Thoracic aorta (tissue), 2 donors: ENCODE measurements at places on chromosomes 1 and 21. TPM values are rescaled to one million over a fixed set of nuclear protein-coding genes. Genes with fewer than 3 reads are reported as not detected.

- no peak for DNase-seq
Measured at GRCh38 chr1:93483200-93483599, 35.3 kb downstream of the FNBP1L start.

DNA sequence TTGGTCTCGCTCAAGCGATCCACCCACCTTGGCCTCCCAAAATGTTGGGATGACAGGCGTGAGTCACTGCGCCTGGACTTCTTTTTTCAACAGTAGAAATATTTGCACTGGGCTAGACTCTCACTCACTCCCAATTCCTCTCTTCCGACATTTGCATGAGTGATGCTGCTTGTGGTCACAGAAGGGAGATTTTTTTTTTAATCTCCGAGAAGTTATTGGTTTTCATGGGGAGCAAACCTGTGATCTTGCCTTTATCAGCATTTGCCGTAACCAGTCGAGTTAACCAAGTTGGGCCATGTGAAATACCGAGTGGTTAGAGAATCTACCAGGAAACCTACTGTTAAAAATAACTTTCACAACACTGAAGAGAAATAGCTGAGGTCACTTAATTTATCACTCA, 21.1 kb downstream of the ERG start:
- no peak for DNase-seq

DNA sequence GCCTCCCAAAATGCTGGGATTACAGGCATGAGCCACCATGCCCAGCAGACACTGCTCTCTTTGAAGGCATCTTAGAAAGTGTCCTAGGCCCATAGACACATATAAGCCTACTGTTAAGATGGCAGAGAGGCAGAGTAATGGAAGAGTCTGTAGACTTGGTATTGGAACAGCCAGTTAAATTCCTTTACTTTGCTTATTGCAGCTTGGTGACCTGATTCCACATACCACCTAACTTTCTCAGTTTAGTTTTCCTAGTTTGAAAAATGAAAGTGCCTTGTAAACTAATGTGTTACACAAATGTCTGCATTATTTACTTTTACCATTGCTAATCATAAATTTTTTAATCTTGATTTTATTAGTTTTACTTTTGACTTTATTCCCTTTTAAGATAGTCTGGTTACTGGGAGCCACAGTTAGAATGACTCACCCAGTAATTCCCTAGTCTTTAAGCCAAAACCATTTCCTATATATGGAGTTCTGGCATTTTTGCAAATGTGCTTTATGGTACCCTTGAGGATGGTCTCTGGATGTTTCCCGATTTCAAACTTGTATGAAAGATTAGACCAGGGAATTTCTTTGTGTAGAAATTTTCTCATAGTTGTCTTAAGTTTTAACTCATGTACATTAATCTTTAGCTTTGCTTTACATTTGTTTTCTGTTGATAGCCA, 6.4 kb downstream of the SMAP2 start:
- DNase-seq, result no peak

The PIK3CD gene
- 18.7 TPM for total RNA-seq

The BCAN gene
- total RNA-seq, result 0.54 TPM

The SMG7 gene
- total RNA-seq, result 29.8 TPM

GRCh38 chr21:41802684-41803083, 35.8 kb upstream of the RIPK4 start:
- DNase-seq, result no peak

- no peak for DNase-seq
Measured at GRCh38 chr1:35171579-35171978, 21.4 kb downstream of the SFPQ start.

DNA sequence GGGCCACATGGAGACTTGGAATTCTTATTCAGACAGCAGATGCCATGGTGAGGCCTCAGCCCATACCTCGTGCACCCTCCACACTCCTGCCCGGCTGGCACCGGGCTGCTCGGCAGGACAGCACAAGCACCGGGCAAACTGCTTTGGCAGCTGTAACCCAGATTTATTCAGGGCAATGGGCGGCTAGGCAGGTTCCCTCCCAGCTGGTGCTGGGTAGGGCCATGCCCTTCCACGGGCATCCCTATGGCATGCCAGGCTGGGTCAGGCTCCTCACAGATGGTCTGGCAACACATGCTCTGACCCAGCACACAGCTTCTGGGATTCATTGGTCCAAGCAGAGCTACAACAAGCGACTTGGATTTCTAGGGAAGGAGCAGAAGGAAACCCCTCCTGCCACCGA, 53.4 kb downstream of the ATP1A1 start:
- no peak for DNase-seq

GRCh38 chr21:36654796-36655325, 44.1 kb upstream of the SIM2 start:
- no peak for DNase-seq

The PGLYRP4 gene
- not detected for total RNA-seq

The RWDD3 gene
- total RNA-seq, result 7.3 TPM

DNA sequence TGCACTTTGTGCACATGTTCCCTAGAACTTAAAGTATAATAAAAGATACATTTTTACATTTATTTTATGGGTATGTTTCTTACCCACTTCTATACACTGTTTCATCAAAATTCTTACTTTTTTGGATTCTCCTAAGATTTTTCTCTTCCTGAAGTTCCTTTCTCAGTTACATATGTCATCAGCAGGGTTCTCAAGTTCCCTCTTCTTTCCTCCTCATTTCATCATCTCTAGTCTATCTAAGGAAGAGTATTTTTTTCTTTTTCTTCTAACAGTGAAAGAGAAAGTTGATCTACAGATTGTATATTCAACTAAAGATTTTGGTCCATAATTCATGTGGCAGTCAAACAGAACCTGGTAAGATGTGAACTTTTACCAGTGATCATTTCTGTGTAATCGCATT, 41.2 kb upstream of the CYYR1 start:
- DNase-seq, result no peak

The CDK18 gene
- total RNA-seq, result 18.6 TPM

GRCh38 chr1:77642196-77642595, 40.3 kb downstream of the ZZZ3 start:
- DNase-seq, result no peak

GRCh38 chr1:204863024-204863423, 7.6 kb upstream of the NFASC start:
- DNase-seq, result no peak

DNA sequence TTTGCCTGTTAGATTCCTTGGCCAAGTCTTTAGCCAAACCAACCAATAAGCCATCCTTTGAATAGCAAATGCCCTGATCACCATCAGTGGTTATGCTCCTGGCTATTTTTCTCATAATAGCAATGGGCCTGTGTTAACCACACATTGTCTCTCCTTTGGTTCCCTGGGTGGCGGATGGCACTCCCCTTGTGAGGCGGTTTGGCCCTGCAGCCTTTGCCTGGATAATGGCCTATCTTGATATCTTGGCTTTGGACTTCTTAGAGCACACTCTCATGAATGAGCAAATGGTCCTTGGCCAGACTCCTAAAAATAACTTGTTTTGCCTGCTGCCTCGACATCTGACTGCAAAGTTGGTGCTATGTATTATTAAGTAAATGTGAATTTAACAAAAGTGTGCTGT, 22.4 kb upstream of the ZBTB18 start:
- DNase-seq, result no peak

DNA sequence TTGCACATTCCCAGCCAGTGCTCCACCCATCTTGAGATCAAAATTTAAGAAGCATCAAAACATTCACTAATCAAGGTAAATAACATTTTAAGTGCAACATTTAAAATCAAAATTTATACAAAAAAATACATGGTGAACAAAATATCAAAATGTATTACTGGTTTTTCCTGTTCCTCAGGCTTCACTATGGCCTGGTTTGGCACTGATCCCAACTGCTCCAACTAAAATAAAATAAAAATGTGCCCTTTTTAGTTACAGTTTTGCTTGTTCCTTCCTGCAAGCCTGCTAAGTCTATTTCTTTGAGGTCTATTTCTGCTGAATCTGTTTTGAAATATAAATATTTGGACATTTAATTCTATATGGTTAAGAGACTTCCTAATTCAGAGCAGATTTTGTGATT, 54.9 kb downstream of the ADAMTS1 start:
- DNase-seq, result no peak

GRCh38 chr1:239228451-239228850, 157.9 kb upstream of the CHRM3 start:
- DNase-seq, result no peak

GRCh38 chr1:158180741-158181576, at the start of gene CD1D:
Gene CD1D (plus strand): TSS chr1:158180895. CDS start chr1:158181102, 207 bp downstream.
- no peak for DNase-seq

DNA sequence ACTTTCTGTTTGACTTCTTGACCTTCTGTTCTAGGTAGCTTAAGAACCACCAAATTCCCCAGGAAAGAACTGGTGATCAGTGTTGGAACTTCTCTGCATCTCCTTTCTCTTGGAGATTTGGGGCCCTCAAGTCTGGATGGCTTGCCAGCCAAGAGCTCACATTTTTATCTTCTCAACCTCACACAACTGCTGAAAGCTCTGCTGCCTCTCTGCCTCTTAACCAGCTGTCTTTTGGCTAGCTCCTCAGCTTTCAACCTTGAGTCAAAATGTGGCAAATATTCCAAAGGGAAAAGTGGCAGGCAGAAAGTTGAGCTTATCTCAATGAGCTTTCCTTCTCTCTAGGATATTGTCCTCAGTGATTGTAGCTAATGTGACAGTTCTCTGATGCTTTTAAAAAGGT, 89.2 kb upstream of the CCDC190 start:
- no peak for DNase-seq

DNA sequence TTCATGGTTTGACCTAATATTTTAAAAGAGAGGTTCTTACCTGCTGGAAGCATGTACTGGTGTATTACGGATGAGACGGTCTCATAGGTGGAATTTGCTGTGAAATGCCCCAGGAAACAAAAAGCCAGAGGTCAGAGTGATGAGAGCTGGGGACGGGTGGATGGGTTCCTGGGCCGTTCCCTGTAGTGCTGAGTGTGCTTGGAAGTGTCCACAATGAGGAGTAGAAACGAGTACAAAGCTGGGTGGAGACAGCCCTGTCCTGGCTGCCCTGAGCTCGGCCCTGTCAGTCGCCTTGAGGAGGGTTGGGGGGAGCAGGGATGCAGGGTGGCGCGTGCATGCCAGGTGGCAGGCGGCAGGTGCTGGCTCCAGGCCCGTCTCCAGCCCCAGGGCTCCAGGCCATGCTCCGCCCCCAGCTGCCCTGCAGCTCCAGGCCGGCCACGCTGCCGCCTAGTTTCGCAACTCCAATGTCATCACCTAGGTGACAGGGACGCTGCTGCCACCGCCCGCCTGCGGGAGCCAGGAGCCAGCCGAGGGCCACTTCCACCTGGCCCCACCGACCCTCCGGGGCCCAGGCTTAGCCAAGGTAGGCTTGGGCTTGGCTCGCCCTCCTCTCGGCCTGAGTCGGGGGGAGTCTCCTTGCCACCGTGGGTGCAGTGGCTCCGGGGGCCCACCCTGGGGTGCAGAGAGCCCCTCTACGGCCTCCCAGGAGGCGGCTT, 16.4 kb downstream of the TP73 start:
- no peak for DNase-seq

The KRTAP20-3 gene
- not detected for total RNA-seq

GRCh38 chr1:233907151-233907550, 2.7 kb downstream of the SLC35F3 start:
- no peak for DNase-seq

GRCh38 chr1:175073061-175073460, 5.4 kb downstream of the TNN start:
- DNase-seq, result no peak

The CRNN gene
- not detected for total RNA-seq

The SETD4 gene
- total RNA-seq, result 18.3 TPM

DNA sequence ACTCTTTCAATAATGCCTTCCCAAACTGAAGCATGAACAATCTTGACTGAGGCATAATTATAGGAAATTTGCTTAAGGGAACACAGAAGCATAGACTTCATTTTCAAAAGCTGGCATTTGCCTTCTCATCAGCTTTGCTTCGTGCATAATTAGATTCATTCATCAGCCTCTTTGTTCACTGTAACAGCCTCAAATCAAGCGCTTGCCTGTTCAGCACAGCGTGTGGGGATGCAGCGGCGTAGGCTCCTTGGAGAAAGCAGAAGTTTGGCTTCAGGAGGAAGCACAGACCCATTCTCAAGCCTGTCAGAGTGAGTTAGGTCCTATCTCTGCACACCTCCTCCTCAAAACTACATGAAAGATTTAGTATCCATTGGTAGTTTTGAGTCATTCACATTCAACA, 246.4 kb upstream of the MAP1LC3C start:
- no peak for DNase-seq

The VHLL gene
- total RNA-seq, result not detected

DNA sequence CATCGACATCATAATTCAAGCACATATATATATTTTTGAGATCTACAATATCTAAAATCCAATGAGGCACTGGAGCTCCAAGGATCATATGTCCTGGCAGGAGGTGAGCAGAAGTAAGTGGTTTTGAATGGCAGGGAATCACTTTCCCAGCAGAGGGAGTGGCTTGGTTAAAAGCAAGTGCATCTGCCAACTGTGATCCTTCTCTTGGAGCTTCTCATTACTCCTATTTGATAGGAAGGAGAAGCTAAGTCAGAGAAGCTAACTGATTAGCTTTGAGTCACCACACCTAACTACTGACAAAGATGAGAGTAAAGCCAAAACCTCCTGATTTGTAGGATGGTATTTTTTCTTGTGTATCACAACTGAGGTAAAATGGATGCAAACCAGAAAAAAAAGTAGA, 55.0 kb downstream of the ALG14 start:
- no peak for DNase-seq

DNA sequence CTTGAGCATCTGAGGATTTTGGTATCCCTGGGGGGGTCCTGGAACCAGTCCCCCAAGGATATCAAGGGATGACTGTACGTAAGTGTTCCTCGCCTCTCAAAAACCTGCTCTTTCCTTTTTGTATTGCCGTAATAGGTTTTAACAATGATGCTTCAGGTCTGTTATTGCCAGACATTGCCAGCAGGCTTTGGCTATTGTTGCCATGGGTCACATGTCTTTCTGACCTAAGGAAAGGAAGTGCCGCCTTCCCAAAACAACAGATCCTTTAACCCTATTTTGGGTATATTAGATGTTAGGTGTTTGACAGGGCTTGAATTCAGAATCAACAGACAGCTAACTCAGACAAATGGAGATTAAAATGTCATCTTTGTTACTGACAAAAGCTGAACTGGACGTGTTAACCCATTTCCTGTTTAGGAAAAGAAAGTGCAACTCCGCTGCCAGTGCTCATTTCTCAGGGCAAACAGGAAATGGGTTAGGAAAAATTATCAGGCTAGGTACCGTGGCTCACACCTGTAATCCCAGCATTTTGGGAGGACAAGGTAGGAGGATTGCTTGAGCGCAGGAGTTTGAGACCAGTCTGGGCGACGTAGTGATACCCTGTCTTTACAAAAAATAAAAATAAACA, 12.4 kb upstream of the PRPF38B start:
- no peak for DNase-seq

- DNase-seq, result no peak
Measured at GRCh38 chr1:248670003-248670402, 14.7 kb upstream of the OR2T27 start.

The HORMAD1 gene
- not detected for total RNA-seq

The GJC2 gene
- total RNA-seq, result 3.6 TPM
